Activated CD8-positive, alpha-beta memory T cell treated with anti-CD3 and anti-CD28 coated beads for 1 hour (primary cell): ENCODE measurements at places on chromosomes 5 and 9.

DNA sequence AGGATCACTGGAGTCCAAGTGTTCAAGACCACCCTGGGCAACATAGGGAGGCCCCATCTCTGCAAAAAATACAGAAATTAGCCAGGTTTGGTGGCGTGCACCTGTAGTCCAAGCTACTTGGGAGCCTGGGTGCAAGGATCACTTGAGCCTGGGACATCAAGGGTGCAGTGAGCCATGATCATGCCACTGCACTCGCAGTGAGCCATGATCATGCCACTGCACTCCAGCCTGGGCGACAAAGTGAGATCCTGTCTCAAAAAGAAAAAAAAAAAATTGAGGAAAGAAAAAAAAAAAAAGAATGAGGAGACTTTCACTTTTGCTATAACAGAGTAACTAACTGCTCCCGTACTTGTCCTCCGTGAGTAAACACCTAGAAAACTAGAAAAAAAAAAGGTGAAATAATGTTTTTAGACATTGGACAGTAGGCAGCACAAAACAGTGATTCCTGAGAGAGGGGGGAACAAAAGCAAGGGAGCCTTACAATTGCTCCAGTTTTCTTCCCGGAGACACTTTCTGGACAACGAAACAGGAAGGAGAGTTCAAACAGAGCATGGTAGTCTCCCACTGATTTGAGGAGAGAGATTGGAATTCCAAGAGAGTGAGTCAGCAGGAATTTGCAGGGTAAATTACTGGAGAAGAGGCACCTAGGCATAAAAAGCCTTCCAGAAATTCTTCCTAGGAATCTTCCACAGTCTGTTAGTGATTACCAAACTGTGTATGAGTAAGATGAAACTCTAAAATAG, 6.9 kb upstream of the ZBTB5 start:
- DNase-seq: no peak

- no peak for DNase-seq
These were observed 59.8 kb downstream of the ARHGEF37 start for GRCh38 chr5:149641000-149641576.

GRCh38 chr9:38337181-38337580, 55.3 kb upstream of the ALDH1B1 start:
- no peak for DNase-seq

GRCh38 chr5:87900419-87900818, 368.2 kb downstream of the TMEM161B start:
- no peak for DNase-seq

DNA sequence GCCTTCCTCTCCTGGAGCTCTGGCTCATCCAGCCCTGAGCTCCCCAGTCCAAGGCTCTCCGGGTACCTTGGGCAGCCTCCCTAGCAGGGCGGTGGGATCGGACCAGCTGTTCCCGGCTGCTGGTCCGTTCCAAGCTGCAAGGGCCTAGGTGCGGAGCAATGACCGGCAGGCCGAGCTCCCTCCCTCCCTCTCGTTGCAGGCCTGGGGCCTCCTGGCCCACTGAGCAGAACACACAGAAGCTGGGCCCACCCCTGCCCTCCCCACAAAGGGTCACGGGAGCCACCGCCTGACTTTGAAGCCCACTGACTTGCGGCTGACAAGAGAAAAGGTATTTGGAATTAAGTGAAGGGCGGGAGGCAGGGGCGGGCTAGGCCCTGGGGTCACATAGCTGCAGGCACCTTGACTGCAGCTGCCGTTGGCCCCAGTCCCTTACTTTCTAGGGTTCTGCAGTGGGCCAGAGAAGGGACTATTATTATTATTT, 104.7 kb upstream of the IER5L start:
- no peak for DNase-seq

DNA sequence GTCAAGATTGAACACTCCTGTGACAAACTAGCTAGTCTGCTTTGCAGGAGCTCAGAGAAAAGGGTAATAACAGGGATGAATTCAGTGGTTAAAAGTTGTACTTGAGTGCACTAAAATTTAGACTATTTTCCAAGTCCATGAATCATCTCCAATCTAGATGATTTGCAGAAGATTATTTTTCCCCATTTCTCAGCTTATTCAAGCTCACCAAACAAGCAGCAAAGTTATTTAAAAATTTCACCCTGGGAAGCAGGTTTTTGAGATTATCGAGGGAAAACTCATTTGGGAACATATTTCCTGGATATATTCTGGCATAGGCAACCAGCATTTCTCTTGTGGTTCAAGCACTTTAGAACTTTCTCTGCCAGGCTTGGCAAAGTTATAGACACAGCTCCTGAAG, 311.4 kb downstream of the TLE1 start:
- no peak for DNase-seq

DNA sequence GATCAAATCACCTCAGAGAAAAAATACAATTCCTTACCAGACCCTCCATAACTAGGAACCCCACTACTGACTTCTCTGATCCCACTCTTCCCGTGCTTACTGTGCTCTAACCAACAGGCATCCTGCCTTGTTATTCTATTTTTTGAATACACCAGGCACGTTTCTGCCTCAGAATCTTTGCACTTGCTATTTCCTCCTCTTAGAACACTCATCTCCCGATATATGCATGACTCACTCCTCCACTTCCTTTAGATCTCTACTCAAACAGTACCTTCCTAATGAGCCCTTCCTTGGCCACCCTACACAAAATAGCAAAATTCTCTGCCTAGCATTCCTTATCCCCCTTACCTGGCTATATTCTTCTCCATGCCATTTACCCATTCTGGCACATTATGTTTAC, 43.9 kb downstream of the MAPKAP1 start:
- DNase-seq: no peak

- no peak for DNase-seq
These were observed 335.1 kb downstream of the IZUMO3 start for GRCh38 chr9:24210641-24211040.

DNA sequence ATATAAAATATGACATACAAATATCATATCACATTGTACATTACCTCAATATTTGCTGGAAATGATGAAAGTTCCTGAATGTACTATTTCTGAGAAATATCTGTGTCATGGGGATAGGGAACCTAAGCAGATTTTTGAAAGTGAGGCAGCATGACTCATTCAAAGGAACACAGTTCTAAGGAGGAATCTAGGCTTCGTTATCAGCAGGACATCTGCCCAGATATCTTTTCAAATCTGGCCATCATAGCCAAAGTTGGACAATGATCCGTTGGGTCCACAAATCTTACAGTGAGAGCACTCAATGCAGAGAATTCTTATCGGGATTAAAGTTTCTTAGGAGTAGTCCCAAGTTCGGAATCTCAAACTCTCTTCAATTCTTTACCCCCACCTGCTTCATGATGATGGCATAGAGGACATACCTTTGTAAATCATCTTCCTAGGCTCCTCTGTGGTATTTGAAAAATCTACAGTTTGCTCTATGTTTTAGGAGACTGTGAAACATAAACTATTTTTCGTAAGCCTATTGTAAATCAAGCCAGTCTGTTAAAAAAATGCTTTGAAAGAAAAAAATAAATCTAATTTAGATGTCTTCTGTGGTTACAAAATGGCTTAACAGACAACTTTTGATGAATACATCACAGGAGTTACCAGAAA, 29.4 kb upstream of the ALDH1A1 start:
- no peak for DNase-seq

- no peak for DNase-seq
These were observed 24.0 kb upstream of the GNE start for GRCh38 chr9:36282275-36282674.

DNA sequence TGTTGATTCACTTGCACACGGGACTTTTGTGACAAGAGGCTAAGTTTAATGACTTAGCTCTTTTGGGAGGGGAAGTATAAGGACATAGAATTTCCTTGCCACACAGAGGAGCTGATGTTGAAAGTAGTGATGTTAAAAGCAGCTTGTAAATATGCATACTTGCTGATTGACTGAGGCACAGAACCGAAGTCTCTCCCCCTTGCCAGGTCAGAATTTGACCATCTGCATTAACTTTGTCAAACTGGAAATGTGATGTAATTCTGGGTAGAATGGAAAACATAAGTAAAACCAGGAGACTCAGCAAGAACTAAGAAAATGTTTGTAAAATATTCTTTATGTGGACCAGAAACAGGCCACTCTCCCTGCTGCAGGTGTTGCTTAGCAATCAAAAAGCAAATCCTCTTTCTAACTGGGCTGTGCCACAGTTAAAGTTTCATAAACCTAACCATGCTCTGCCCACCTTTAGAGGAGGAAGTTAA, 284.2 kb downstream of the NR3C1 start:
- no peak for DNase-seq

DNA sequence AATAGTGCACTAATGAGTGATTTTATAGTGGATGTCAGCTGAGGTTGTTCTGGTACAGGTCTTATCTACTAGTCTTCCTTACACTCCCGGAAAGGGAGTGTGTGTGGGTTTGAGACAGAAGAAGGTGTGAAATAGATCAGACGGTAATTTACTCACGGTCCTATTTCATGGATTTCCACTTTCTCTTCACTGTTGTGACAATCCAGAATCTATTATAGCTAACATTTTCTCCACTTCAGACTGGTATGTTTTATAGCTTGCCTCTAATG, 7.0 kb upstream of the C9 start:
- no peak for DNase-seq

GRCh38 chr5:62985749-62986148, 407.1 kb downstream of the LRRC70 start:
- no peak for DNase-seq

GRCh38 chr9:38683336-38683735, 36.6 kb downstream of the FAM240B start:
- no peak for DNase-seq
